ENCODE measurements at places on chromosomes 1 and 21.

- DNase-seq = no peak
Observed at GRCh38 chr21:31489014-31489413, 145.0 kb upstream of the TIAM1 start.

DNA sequence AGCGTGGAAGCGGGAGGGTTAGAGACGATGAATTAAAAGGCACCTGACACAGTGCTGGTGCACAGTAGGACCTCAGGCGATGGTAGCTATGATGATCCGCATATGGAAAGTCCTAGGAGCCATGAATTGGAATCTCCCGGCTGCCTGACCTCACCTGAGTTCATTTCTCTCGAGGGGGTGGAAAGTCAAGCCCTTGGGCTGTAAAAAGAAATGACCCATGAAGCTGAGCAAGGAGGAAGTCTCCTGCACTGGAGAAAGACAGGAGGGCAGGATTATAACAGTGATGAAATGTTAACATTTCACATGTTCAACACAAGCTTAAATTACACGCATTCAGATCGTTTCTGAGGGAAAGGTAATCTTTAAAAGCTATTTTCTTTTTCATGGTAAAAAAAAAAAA lies 481.2 kb downstream of the MATN1 start:
- DNase-seq = no peak

GRCh38 chr1:88736633-88737248 lies 52.7 kb downstream of the PKN2 start:
- DNase-seq = peak; percentile 46

GRCh38 chr1:7975212-7975865 lies 13.8 kb downstream of the PARK7 start:
- DNase-seq = peak; percentile 65

- peak; percentile 91 for DNase-seq
Observed at GRCh38 chr1:207805841-207806421, 54.1 kb downstream of the CD46 start.

DNA sequence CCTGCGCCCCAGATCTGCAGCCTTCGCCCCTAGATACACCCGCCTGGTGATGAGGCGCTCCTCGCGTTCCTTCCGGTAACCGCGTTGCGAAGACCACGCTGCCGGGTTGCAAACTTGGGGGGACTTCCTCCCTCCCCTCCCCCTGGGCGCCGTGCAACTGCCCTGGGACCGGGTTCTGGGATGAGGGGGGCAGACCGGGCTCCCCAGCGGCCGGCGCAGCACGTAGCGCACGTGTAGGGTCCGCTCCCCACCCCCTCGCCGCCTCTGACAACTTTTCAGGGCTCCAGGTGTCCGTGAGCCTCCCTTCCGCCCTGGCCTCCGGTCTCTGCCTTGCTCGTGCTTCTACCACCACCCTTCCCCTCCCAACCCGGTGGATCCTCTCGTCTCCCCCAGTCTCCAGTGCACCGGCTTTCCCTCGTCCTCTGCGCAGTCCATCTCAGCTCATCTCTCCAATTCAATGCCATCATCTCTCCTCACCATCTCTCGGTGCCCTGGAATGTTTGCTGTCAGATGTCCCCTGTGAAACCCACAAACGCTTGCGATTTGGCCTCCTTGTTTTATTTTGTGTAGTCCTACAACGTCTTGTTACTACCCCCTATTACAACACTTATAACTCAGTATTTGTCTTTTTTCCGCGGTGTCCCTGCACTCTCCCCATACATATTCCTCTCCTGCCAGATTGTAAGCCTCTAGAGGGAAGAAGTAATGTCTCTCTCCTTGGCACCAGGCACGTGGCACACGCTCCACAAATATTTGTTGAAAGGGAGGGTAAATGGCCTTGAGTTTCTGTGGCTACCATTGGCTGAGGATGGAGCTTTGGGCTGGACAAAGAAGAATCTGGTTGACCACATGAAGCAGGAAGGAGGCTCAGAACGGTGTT lies 782 bp downstream of the PCAT6 start:
- peak; percentile 60 for DNase-seq

DNA sequence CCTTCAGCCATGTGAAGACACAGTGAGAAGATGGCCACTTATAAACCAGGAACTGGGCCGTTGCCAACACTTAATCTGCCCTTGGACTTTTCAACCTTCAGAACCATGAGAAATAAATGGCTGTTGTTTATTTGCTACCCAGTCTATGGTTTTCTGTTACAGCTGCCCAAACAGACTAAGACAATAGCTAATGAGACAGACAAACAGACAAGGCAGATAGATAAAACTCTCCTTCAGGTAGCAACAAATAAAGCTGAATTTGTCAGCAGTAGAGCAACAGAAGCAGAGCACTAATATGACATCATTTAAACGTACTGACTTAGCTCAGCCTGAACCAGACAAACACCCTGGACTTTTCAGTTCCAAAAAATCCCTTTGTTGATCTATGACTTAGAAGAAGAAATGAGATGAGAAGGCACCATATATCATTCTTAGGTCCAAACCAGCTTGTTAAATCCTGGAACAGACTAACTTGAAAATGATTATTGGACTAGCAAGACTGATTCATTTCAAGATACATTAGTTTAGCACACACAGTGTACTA lies 27.0 kb downstream of the ZZZ3 start:
- no peak for DNase-seq

DNA sequence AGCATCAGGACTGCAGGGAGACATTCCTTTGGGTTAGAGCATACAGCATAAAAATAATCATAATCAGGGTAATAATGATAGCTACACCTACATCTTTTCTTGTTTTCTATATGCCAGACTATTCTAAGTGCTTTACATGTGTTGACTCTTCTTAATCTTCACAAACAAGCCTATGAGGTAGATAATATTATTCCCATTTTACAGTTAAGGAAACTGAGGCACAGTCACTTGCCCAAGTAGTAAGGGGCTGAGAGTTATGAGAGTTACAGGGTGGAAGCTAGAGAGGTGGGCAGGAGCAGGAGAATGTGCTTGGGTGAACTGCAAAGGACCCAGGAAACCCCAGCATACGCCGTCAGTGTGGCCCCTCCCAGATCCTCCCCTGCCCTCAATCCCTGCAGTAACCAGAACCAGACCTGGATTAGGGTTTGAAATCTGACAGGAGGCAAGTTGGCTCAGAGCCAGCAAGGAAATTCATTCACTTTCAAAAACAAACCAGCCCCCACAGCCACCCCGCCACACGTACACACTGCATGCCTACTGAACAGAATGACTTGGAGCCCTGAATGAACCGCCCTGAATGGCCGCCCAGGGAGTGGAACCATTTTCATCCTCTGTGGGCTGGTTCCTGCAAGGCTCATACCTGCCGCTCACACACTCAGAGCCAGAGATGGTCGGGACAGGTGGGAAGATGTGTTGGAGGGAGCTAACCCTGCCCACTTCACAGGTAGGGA lies 126.1 kb downstream of the TRABD2B start:
- no peak for DNase-seq

DNA sequence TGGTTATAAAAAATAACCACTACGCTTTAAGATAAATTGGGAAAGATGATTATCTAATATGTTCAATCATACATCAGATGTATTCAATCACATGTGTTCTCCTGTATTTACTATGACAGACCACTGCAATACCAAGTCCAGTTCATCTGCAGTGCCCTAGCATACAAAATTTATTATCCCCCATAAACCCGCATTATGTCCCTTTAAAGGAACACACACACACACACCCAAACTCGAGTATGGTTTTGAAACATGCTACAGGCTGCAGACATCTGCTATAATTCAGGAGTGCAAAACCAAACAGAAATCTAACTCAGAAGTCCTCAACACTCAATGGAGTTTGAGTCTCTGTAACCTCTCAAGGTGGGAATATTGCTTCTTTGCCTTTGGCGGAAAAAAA lies 14.9 kb downstream of the ODF2L start:
- no peak for DNase-seq

- no peak for DNase-seq
Observed at GRCh38 chr1:112646225-112646624, 26.6 kb downstream of the CAPZA1 start.

DNA sequence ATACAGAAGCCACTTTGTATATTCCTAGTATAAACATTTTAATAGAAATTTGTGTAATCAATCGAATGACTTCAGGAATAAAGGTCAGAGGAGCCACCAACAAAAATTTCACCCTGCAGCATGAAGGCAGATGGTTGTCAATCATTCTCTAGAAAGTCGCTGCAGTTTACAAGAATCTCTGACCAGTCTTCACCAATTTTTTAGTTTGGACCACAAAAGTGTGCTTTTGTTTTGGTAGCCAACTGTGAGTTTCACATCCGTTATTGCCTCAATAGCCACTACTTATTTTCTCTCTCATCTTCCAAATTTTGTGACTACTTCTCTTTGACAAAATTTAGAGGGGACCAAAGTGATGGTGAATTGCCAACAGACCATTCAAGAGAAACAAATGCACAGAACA lies 1155.6 kb downstream of the AMY1C start:
- no peak for DNase-seq

DNA sequence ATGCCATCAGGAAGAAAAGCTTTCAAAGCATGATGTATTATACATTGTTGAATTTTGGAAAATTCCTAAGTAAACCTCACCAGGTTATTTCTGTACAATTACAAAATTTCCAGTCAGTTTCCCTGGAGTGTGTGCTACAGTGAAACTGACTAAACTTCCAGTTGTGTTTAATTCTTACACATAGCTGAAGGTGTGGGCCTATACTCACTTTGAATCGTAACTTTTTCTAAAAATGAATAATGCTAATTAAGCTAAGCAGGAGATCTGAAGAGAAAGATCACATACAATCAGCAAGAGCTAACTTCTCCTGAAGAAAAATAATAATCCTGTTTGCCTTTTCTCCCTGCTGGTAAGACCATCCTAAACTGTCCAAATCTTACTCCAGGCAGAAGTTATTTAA lies 537.2 kb upstream of the PBX1 start:
- no peak for DNase-seq

- DNase-seq = peak; percentile 76
Observed at GRCh38 chr1:206002871-206003801, at the start of gene RAB7B. RAB7B (minus strand) TSS chr1:206003395; CDS start chr1:205994135, 9,260 bp downstream.

- DNase-seq = peak; percentile 21
Observed at GRCh38 chr1:231949277-231950091, 322.9 kb downstream of the DISC1 start.

DNA sequence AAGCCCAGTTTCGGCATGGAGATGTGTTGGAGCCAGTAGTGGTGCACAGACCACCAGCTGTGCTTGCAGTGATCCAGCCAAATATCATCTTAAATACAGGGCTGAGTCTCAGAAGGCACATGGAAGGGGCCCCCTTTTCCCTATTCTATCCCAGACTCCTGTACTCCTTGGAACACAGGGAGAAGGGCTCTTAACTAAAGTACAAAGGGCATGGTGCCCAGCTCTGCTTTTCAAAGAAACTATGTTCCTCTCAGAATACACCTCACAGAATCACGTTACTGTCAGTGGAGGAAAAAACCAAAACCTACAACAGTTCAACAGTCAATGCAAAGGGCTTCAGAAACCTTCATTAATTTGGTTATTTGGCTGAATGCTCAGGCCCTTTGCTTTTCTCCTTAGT lies 180.6 kb upstream of the C1orf105 start:
- no peak for DNase-seq

DNA sequence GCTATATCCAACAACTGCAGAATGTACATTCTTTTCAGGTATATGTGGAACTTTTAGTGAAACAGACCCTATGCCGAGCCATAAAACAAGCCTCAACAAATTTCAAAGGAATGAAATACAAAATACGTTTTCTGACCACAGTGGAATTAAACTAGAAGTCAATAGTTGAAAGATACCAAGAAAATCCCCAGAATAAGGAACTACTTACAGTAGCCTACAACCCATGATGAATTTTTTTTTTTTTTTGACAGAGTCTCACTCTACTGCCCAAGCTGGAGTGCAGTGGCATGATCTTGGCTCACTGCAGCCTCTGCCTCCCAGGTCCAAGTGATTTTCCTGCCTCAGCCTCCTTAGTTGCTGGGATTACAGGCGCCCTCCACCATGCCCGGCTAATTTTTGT lies 83.4 kb downstream of the RUNX3 start:
- no peak for DNase-seq

DNA sequence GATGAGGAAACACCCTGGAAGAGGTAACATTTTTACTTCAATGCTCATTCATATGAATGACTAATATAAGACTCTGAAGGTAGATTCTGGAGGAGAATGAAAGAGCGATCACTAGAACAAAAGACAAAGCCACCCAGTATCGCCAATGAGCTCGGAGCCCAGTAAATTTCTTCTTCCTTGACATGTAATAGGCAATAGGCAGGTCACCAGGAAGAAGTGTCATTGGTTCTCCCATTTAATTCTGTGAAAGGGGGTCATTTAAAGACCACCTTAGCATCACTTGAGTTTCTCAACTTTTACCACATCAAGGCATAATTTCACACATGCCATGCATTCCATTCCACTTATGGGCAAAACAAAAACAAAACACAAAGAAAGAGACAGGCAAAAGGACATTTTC lies 7.9 kb downstream of the TNFSF18 start:
- DNase-seq = peak; percentile 50
